RPMI7951 (cell line): ENCODE measurements at places on chromosomes 6 and 20. TPM values are rescaled to one million over a fixed set of nuclear protein-coding genes. Genes with fewer than 3 reads are reported as not detected.

Gene FUCA2
- 108 and 111 TPM in 2 replicates for total RNA-seq

DNA sequence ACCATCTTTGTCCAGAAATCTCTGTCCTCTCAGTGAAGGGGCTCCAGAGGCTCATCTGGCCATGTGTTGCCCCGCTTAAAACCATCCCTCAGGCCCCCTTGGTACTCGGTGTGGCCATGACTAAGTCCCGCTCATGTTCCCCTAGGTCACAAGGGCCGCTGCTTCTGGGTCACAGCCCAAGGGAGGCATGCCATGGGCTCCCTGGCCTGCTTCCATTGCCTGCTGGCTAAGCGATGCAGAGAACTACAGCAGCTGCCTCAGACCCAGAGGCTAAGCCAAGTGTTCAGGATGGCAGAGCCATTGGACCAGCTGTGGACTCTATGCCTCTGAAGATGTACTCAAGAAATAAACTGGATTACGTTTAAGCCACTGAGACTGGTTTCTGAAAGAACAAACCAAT lies 95.5 kb downstream of the ZFP64 start:
- no peak for DNase-seq

- DNase-seq, result no peak
Measured at GRCh38 chr6:158596861-158597260, 37.0 kb downstream of the TMEM181 start.

DNA sequence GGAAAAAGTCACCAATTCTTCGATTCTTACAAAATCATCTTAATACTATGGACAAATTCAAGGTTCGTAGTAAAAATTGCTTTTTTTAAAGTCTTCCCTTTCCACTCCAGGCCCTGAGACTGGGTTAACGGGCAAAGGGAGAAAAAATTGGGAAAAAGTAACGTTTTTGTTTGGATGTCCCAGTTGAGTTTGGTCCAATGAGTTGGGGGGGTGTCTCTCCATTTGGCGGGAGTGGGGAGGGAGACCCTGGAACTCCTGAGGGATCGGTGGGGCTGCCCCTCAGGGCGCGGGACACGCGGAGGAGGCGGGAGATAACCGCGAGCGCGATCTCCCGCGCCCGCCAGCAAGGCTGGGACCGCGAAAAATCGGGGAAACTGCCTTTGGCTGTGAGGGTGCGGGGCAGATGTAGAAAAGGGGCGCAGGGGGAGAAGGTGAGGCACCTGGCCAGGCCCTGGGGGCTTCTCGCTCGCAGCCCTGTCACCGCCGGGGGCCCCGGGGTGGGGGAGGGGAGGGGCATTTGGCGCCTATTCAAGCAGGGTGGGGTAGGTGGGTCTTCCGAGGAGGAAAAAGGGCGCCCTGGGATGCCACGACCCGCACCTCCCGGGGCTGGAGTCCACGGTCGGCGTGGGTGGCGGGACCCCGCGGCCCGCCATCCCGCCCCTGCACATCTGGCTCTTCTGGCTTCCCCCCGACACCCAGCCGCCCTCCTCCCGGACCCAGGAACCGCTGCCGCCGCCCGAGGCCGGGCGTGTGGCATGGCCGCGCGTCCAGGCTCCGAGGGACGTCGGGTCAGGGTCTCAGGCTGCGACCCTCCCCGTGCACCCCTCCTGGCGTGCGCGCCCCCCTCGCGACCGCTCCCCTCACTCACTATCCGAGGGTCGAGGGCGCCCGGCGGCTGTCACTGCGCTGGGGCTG lies 595 bp downstream of the FBXO5 start:
- DNase-seq, result no peak

GRCh38 chr6:4567141-4567540 lies 209.1 kb upstream of the CDYL start:
- DNase-seq, result peak; percentile 28

Gene PRSS16
- 0.36 TPM in 1 of 2 replicates, not detected in the other for total RNA-seq

DNA sequence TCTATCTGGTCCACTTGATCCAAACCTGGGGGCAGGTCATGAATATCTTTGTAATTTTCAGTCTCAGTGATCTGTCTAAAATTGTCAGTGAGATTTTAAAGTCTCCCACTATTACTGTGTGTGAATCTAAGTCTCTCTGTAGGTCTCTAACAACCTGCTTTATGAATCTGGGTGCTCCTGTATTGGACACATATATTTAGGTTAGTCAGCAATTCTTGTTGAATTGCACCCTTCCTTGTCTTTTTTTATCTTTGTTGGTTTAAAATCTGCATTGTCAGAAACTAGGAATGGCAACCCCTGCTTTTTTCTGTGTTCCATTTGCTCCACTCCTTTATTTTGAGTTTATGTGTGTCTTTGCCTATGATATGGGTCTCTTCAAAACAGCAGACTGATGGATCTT lies 140.7 kb downstream of the ASCC3 start:
- DNase-seq, result no peak

- peak; percentile 21 for DNase-seq
Measured at GRCh38 chr6:162873537-162873936, 145.8 kb downstream of the PACRG start.

Gene OLIG3
- total RNA-seq, result not detected in 2 replicates

Gene SAYSD1
- total RNA-seq, result 20.3 and 21.4 TPM in 2 replicates

DNA sequence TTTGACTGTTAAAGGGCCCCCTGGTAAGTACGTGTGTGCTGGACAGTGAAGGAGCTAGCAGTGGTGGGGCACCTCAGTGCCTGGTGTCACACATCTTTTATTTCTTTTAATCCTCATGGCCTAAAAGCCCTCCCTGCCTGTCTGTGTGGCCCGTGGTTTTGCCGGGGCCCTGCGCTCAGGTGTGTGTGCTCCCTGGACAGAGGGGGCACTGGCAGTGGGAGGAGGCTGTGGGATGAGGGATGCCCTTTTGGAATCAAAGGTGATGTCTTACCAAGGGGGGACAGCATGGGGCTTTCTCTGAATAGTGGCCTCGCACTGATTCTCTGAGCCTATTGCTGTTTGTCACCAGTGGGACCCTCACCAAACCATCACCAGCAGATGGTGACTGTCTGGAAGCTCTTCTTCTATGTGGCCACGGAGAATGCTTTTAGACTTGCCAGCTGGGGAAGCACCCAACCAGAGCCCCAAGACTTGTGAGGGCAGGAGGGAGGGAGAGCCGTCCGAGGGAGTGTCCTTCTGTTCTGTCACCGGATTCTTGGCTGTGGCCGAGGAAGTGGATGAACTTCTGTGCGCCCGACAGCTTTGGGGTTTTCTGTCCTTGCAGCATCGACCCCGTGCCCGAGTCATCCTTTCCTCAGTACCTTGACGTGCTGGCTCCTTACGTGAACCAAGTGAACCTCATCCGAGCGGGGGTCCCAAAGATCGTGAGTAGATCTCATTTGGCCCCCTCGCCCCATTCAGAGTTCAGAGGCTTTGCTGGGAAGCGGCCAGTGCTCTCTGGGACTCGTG lies 18.1 kb downstream of the PNLDC1 start:
- no peak for DNase-seq

Gene TRIM40
- total RNA-seq, result not detected in 2 replicates

DNA sequence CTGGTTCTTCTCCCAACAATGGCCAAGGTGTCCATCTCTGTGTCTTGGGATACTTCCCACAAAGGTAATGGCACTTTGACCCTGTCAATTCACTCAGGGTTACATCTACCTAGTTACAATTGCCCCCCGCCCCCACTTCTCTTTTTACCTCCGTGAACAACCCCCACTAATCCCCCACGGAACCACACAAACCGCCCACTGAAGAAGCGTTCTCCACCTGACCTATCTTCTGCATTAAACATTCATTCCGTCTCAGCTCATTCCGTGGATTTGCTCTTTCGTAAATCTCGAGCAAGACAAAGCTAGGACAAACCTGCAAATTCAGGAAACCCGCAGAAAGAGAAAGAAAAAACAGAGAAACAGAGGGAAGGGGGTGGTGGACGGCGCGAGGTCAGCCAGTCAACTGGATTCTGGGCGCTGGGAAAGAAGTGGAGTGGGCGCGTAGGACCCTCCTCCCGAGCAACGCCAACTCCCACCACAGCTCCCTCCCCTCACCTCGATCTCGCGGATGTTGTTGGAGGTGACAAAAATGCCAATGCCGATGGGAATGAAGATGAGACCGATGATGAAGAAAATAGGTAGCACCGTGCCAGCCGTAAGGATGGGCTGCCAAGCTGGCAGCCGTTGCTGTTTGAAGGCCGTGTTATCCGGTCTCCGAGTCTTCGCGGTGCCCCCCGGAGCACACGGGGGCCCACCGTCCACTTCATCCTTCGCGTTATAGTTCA lies 523 bp downstream of the TMEM30A start:
- no peak for DNase-seq

DNA sequence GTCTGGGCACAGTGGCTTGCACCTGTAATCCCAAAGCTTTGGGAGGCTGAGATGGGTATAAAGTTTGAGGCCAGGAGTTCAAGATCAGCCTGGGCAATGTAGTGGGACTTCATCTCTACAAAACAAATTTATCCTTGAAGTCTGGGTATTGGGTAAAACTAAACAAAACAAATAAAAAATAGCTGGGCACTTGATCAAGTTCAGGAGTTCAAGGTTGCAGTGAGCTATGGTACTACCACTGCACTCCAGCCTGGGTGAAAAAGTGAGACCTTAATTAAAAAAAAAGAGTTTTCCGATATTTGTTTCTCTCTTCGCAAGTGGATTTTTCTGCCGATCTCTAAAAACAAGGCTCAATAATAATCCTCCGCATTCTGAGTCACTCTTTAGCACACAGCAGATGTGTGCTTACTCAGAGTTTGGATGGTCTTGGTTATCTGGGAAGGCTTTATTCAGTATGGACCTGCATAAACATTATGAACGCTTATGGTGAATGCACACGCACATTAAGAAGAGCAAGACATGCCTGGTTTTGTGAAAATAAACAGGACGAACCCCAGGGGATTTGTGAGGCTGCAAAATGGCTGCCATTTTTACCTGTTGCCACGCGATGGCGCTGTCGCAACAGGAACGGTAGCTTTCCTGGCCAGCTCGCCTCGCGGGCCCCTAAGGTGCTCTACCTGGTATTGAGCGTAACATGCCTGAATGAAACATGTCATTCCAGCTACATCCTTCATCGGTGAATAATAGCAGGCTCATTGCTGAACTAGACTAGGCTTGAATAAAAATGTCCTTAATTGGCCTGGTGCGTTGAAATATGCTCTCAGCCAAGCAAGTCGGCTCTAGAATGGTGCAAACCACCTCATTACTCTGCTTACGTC lies 6.0 kb downstream of the OPN5 start:
- peak; percentile 35 for DNase-seq

Gene SEMG1
- not detected in 2 replicates for total RNA-seq

- peak; percentile 19 for DNase-seq
Measured at GRCh38 chr6:151847064-151847463, 39.6 kb downstream of the ESR1 start.

DNA sequence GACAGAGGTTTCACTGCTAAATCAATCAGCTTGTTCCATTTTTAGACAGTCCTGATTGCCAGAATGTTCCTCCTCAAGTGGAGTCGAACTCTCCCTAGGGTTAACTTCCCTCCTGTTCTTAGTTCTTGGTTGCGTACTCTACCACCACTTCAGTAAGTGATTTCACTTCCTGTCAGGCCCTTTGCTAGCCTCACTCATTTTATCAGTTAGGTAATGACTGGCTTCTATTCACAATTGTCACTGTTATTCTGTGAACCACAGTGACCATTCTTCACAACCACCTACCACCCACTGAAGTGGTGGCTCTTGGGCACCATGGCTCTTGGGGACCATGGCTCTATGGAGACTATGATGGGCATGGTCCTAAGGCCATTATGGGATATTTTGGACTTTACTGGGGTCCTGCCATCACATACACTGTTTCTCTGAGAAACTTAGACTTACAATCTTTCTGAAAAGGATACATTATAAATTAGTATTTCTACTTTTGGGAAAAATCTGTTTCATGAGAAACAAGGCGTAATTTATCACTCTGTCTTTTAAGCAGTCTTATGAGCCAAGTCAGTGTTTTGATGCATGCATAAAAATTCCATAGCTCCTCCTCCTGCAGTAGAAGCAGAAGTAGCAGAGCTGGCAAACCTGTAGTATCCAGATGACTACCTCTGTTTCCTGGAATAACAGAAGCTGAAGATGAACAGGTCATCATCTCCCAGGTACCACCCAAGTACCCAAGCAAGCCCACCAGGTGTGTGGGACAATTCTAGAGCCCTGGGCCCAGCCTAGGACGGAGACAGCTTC lies 66.3 kb downstream of the ATXN1 start:
- no peak for DNase-seq

Gene WFDC10A
- total RNA-seq, result not detected in 2 replicates

- DNase-seq, result no peak
Measured at GRCh38 chr6:16267428-16268263, 29.3 kb downstream of the GMPR start.

DNA sequence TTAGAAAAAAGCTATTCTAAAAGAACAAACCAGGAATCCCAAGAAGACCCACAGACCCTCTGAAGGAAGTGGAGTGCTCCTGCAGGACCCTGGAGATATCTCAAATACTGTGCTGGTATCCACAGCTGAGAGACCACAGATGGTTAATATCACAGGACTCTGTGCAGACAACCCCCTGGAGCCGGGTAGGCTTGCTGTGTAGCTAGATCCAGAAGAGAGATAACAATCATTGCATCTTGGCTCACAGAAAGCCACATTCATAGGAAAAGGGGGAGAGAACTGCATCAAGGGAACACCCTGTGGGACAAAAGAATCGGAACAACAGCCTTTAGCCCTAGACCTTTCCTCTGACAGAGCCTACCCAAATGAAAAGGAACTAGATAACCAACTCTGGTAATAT lies 689.5 kb downstream of the PHF3 start:
- DNase-seq, result no peak

Gene IRF4
- 0.24 and 0.39 TPM in 2 replicates for total RNA-seq

DNA sequence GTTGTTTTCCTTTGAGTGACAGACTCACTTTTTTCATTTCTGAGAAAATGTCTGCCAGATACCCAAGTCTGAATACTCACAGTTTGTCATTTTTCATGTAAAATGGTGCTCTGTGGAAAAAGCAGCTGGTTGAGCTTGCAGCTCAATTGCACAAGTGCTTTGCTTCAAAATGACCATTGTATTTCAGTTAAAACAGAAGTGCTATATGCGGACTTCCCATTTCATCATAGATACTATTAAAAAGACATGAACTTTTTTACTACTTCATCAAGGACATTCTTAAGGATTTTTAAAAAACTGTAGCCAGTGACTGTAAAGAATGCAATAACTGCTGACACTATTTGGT lies 61.5 kb downstream of the KCNS1 start:
- no peak for DNase-seq

DNA sequence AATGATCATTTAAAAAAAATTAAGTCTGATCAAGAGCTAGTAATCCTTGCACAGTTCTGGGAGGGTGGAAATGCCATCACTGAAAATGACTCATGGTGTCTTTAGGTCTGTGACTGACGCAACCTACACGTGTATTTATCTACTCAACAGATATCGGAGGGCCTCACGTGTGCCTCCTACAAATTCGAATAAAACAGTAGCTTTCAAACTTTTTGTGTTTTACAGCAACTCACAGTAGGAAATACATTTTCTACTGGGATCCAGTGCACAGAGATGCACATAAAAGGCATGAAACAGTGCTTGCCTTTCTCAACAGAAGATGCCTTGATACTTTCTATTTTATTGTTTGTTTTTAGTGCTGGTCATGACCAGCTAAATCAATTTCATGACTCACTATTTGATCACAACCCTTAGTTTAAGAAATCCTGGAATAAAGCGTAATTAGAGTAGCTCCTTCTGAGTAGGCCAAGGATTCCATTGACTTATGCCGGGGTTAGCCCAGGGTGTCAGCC lies 210.0 kb upstream of the SNX9 start:
- DNase-seq, result peak; percentile 80
